Stimulated activated naive B cell treated with anti-CD40 and anti-IgM and Interleukin-4, amounts not matched to agents 10 μg/mL and 1 μg/mL and 100 μg/mL, for 72 hours (primary cell): ENCODE measurements at places on chromosomes 1 and 21.

GRCh38 chr1:248825573-248825908 is 174 bp downstream of the SH3BP5L start:
- no peak for DNase-seq

DNA sequence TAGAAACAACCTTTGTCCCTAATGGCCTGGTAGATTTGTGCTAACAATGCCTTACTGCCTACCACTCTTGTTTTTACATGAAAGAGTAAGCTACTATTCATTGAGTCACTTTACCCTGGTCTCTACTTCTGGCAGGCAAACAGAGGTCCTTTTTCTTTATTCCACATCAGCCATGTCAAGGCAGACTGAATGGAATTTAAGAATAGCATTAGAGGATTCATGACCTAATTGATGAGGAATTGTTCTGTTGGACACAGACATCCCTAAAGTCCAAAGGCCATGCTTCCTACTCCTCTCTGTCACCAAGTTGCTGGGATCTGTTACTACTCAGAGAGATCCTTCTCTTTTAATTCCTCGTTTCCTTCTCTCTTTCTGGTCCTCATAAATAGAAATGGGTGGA is 229.1 kb upstream of the ZP4 start:
- DNase-seq = no peak

DNA sequence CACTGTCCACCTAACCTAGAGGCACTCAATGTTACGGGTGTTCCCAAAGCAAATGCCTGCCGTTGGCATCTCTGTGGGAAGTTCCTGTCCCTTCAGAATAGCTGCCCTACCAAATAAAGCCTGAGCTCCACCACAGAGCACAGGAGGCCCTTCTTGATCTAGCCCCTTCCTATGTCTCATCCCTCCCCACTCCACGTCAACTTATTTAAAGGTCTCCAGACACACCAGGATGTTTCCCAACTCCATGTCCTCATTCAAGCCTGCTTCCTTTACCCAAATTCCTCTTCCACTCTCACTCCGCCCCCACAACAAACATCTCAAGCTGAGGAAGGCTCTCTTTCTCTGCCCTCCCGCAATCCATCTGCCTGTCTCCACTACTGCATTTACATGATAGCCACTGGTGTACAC is 87.7 kb downstream of the TGFBR3 start:
- DNase-seq = no peak

DNA sequence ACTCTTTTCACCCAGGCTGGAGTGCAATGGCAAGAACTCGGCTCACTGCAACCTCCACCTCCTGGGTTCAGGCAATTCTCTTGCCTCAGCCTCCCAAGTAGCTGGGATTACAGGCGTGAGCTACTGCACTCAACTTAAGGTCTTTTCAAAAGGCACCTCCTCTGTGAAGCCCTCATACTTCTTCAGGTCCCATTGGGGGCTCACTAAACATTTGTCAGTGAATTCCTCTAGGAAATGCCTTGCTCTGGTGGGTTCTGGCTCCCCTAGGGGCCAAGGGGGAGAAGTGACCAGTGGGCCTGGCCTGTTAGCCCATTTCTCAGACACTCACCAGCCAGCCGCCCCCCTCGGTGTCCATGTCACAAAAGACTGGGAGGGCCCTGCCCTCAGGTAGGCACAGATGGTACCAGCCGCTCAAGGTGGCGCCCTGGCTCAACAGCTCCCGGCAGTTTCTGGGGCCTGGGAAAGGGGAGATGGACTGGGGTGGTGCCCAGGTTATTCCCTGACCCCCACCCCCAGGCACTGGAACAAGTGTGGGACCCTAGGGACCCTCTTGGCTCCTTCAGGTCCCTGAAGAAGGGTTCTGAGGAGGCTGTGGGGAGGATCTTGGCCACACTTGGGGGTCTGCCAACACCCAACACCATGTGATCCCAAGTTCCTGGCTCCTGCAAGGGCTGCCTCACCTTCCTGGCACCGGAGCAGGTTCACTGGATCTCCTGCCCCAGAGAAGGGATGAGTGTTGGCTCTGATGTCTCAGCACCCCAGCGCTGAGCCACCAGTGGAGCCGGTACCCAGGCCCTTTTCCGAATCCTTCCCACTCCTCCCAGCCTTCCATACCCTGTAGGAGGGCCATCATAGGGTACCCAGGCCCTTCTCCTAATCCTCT is 1.6 kb downstream of the FCN3 start:
- no peak for DNase-seq

- DNase-seq = no peak
Observed at GRCh38 chr1:64663668-64664067, 81.2 kb upstream of the RAVER2 start.

- no peak for DNase-seq
Observed at GRCh38 chr1:244092293-244092963, 41.3 kb downstream of the ZBTB18 start.

DNA sequence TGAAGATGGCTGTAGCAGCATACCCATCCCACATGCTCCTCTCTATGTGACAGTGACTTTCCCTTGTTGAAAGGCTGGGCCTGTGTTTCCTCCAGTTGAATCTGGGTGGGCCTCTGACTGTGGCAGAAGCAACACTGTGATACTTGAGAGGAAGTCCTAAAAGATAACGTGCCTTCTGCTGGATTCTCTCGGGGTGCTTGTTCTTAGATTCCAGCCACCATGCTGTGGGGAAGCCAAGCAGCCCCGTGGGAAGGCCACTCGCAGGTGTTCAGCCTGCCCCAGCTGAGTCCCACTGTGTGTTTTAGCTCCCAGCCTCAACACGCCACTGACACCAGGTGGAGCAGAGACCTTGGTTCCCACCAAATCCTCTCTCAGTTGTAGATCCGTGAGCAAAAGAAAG is 31.5 kb downstream of the TRAPPC10 start:
- no peak for DNase-seq

- no peak for DNase-seq
Observed at GRCh38 chr1:66980745-66981367, 56.1 kb downstream of the MIER1 start.

GRCh38 chr1:40341491-40342380 is 24.6 kb upstream of the COL9A2 start:
- no peak for DNase-seq

DNA sequence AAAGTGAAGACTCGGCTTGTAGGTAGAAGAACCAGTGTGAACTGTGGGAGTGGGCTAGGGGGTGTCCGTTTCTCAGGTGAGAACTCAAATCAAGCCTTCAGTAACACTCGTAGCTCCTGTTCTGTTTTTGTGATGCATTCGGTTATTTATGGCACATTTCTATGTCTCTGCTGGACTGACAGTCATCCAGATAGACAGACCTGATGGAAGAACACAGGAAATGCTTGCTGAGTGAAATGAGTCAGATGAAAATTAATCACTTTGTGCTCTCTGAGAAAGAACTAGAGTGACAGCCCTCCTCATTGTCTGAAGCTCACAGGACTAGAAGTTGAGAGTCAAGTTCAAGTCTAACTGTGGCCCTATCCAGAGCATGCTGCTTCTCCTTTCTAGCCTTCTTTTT is 360.1 kb upstream of the PLXNA2 start:
- DNase-seq = no peak

DNA sequence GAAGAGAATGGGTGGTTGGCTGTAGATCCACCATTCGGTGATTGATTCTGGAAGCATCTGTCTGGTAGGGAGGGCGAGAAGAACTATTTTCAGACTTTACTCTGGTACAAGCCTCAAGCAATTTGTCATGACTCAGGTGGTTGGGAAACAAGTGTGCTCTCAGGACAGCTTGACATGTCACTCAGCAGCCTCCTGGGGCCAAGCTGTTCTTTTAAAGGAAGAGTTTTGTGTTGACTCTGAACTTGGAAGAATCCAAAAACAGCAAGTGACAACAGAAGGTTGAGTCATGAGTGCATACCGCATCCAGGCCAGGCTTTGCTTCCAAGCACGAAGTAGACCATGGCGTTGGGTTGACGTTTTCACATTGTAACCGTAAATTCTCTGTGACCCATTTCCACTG is 65.9 kb downstream of the CLIC6 start:
- DNase-seq = no peak

DNA sequence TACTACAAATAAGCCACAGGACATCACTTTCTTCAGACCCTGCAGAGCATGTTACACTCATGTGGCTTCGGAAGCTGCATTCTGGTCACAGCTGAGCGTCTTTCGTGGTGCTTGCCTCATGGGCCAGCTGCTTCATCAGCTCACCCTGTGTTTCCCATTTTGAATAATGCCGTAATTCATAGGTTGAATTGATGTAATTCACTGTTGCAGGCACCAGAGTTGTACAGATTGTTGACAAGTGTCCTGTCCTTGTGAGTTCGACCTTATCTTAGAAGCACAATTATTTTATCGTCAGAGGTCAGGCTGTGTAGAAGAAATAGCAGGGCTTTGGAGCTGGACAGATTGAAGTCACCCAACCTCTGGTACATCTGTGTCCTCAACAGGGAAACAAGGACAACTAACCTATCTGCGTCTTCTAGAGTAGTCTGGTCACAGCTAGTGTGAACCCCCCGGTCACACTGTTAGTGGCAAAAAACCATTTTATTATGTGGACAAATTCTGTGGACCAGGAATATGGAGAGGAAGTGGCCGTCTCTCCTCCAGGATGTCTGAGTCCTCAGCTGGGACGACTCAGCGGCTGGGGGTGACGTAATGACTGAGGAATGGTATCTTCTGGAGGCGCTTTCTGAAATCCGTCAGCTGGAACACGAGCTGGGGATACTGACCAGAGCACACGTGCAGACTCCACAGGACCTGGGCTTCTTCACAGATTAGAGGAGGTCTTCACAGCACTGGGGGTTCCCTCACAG is 17.8 kb downstream of the PKNOX1 start:
- DNase-seq = no peak

GRCh38 chr21:18275781-18276180 is 31.1 kb downstream of the CHODL start:
- no peak for DNase-seq

DNA sequence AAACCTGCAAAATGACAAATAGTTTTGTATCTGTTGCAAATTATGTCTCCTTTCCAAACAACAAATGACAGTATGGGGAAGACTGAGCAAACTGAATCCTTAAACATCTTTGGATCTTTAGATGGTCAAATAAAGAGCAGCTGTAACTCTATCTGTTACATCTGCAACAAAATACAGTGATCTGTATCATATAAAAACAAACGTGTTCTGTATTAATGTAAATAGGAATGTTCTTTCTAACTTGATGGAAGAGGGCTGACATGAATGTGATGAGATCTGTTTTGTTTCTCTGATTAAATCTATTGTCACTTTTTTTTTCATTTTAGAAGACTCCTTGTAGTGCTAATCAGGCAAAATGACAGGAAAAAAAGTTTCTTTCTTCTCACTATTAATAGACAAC is 159.5 kb downstream of the GPATCH2 start:
- no peak for DNase-seq

GRCh38 chr1:40014812-40015594 is 25.5 kb upstream of the CAP1 start:
- DNase-seq = no peak

- peak; percentile 59 for DNase-seq
Observed at GRCh38 chr1:210373878-210374599, 45.3 kb downstream of the HHAT start.

DNA sequence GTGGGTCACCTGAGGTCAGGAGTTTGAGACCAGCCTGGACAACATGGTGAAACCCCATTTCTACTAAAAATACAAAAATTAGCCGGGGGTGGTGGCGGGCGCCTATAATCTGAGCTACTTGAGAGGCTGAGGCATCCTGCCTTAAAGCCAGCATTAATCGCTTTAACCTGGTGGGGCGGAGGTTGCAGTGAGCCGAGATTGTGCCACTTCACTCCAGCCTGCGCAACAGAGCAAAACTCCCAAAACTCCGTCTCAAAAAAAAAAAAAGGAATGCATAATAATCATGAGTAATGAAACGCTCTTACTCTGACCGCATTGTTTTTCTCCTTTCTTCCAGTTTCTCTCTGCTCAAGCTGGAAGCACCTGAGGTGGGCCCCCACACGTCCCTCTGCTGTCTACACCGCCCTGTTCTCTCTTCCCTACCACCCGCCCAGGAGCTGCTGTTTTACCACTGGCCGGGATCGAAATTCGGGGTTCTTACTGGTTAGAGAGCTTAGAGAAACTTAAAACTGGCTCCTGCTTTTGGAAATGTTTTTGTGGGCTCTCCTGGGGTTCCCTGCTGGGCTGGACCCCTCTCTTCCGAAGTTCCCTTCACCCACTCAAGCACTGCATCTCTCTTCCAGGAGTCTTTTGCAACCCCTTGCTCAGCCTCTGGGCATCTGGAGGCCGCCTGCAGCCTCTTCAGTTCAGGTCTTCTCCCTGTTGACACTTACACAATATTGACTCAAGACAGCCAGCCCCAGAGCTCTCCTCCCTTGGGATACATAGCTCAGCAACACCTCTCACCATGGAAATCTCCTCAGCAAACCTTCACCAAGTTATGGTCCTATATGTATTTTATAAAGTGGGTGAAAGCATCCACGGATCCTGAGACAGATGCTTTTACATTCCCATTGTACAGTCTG is 62.5 kb downstream of the FAM163A start:
- no peak for DNase-seq

- DNase-seq = no peak
Observed at GRCh38 chr1:215730600-215730999, 163.5 kb downstream of the KCTD3 start.

DNA sequence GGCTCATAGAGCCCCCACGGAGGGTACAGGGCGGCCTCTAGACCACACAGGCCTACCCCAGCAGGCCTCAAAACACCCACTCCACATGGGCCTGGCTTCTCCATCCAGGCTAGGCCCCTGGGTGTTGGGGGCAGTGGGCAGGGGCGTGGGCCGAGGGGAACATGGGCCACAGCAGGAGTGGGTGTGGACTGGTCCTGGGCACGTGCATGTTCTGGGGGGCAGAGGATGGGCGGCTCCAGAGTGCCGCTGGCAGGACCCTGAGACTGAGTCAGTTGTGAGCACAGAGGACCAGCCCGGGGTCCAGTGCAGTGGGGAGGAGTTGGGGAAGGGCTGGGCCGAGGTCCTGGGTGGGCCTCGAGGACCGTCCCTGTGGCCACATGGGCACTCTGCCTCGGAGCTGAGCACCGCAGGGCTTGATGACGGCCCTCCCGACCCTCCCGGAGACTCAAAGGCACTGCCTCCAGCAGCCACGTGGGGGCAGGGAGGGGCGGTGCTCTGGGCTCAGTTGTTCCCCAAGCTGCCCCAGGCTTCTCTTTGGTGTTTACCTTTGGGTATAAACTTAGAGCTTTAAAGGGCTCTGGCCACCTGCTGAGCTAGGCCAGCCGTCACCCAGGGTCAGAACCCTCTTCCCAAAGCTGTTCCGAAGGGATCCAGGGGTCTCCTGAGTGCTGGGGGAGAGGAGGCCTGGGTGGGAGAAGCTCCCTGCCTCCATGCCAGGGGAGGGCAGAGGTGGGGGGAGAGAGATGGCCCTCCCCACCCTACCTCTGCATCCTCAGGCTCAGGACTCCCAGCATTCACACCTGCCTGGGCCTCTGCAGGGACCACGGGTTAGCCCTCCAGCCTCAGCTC is 79.9 kb downstream of the MORN1 start:
- DNase-seq = peak; percentile 41

DNA sequence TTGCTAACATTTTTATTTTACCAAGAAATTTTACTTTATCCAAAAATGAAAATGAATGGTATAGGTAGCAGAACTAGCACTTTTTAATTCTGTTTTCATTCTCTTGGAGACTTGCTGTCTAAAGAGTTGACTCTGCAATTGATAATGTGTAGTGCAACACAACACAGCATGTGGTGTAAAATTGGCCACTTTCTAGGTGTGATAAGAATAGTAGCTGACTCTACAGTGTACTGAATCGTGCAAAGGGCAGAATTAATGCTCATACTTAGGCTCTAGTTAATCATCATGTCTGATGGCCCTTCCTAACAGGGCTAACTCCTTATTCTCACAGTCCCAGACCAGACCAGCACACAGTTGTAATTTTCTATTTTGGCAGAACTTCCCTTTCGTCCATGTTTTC is 140.5 kb downstream of the NEK7 start:
- DNase-seq = no peak

- no peak for DNase-seq
Observed at GRCh38 chr1:63638875-63639274, 45.7 kb downstream of the PGM1 start.

GRCh38 chr1:165564561-165564960 is 20.8 kb downstream of the LRRC52 start:
- DNase-seq = no peak
